CD8-positive, alpha-beta memory T cell (primary cell): ENCODE measurements at places on chromosomes 5 and 9.

GRCh38 chr5:136781464-136781863 lies 416.1 kb upstream of the TRPC7 start:
- DNase-seq, result no peak

DNA sequence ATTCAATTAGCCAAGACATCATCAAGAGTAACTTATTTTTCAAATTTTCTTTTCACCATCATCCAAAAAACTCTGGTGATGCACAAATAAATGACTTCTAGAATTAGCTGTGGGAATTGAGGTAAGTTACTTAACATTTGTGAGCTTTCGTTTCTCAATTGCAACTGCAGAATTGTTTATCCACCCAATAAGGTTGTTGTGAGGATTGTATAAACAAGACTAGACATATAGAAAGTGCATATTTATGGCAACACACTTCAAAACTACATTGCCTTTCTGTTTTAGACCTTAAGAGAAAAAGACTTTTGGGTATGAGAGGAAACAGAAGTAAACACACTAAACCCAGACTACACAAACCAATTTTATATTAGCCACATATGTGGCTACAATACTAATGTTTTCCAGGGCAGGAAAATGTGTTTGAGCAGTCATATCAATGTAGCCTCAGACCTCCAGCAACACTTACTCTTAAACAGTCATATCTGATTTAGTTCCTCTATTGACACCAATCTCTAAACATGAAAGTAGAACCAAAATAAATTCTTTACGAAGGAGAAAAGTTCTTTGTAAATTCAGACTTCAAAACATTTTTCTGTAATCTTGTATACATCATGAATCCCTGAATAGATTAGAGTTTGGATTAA lies 488.0 kb upstream of the CYLC2 start:
- no peak for DNase-seq

GRCh38 chr9:14395317-14396082 lies 81.6 kb upstream of the NFIB start:
- no peak for DNase-seq

DNA sequence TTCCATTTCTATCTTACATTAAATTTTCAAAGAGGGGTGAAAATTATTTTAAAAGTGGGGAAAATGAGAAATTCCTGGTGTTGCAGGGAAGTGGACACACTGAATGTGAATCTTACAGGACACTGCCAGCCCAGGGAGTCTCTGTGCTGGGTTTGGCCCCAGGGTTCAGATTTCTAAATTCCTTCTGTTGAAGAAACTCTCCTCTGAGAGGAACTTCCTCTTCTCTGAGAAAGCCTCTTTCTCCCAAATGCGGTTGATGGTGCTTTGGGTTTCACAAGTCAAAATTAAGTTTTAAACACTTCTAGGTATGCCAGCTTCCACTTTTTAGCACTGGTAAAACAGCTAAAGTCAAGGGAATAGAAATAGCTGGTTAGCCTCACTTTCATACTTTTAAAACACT lies 317.9 kb upstream of the ITGA1 start:
- DNase-seq, result no peak

DNA sequence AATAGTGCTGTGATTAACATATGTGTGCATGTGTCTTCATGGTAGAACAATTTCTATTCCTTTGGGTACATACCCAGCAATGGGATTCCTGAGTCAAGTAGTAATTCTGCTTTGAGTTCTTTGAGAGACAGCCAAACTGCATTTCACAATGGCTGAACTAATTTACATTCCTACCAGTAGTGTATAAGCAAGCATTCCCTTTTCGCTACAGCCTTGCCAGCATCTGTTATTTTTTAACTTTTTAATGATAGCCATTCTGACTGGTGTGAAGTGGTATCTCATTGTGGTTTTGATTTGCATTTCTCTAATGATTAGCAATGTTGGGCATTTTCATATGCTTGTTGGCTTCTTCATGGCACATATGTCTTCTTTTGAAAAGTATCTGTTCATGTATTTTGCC lies 308.5 kb downstream of the ARRDC3 start:
- DNase-seq, result no peak

- DNase-seq, result peak; percentile 14
Observed at GRCh38 chr9:4077499-4078102, 222.3 kb downstream of the GLIS3 start.

GRCh38 chr5:80722916-80723315 lies 68.1 kb upstream of the DHFR start:
- DNase-seq, result no peak

DNA sequence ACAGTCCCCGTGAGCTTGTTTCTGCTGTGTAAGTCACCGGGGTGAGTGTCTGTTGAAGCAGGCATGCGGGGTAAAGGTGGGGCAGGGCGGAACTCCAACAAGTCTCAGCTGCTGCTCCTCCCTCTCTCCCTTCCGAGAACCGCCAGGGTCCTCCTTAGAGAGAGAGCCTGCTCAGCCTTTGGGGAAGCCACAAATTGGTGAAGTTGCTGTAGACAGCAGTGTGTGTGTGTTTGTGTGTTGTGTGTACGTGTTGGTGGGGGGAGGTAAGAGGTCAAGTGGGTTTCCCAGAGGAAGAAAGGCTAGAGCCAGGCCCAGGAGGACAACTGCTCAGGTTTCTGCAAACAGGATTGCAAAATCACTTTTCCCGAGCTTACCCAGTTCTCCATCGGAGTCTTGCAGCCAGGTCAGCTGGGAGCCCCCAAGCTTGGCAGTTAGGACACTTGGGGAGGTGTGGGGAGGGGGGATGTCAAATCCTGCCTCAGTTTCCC lies 38.9 kb upstream of the DAB2IP start:
- no peak for DNase-seq

GRCh38 chr9:132369421-132369820 lies 14.6 kb upstream of the SETX start:
- DNase-seq, result no peak
